ENCODE measurements at places on chromosomes 2 and 18. TPM values are rescaled to one million over a fixed set of nuclear protein-coding genes. Genes with fewer than 3 reads are reported as not detected.

The ASPRV1 gene
- 3.4 TPM for total RNA-seq

The SP5 gene
- total RNA-seq = 3.2 TPM

The KYNU gene
- 13.5 TPM for total RNA-seq

The TMEM200C gene
- total RNA-seq = 0.06 TPM

DNA sequence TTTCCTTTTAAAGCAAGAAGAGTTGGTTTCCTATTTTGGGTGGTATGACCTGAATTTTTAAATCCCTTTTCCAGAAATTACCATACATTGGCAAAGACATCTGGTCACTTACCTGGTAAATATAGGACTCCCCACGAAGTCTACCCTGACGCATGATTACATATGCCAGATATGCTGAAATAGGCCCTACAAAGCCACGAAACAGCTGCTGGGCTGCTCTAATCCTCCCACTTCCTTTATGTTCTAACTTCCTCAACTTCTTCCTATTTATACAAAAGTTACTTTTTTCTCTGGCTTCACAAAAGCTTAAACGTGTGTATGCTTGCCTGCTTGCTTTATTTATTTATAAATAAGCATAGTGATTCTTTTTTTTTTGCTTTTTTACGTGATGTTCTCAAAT is 186.0 kb upstream of the EPHA4 start:
- DNase-seq = no peak

DNA sequence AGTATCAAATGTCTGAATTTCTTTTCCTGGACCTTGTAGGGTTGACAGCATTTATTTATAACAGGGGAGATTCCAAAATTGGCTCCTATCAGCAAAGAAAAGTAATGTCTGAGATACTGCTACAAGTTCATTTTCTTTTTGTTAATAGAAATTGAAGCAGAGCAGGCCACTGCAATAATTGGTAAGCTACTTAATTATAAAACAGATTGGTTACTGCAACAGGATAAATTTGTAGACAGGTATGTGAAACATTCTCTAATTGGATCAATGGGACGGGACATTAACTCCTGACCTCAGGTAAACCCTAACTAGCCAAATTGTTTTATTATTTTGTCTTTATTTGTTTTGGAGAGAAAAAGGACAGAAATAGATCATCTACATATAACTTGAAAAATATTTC is 20.5 kb downstream of the NIFK start:
- DNase-seq = no peak

DNA sequence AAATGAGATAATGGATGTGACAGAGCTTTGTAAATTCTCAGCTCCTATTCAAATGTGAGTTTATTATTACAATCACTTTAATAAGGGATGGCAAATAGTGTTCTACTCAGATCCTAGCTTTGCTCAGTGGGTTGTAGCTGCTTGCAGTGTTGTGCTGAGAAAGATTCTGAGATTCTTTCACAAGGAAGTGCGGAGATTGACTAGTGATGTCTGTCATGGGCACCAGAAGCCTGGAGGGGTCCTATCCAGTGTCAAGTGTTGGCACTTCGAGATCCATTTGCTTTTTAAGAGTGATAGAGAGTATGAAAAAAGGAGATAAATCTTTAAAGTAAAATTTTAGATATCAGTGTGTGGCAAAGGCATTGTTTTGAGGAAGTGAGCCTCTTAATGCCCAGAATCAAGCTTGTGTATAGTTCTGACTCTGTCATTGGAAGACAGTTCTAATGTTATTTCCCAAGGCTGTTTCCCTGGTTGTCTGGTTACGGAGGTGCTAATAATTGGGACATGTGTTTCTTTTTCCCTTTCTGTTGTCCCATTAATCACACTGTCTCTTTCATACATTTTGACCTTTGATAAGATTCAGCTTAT is 181.7 kb upstream of the SPRED2 start:
- no peak for DNase-seq

DNA sequence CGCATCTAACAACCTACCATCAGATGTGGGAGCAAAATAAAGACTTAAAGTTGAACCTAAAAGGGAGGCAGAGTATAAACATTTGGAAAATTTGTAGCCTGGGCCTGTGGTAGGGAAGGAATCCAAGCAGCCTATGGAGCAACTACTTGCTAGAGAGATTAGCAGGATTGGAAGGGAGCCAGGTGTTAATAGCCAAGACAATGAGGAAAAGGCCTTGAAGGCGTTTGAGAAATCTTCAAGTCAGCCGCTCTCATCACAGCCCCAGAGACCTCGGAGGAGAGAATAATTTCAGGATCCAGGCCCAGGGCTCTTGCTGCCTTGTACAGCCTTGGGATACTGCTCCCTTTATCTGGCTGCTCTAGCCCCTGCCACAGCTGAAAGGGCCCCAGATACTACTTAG is 219.7 kb downstream of the THSD7B start:
- DNase-seq = no peak
